Skeletal muscle cell (primary cell): ENCODE measurements at places on chromosomes 1 and 21.

DNA sequence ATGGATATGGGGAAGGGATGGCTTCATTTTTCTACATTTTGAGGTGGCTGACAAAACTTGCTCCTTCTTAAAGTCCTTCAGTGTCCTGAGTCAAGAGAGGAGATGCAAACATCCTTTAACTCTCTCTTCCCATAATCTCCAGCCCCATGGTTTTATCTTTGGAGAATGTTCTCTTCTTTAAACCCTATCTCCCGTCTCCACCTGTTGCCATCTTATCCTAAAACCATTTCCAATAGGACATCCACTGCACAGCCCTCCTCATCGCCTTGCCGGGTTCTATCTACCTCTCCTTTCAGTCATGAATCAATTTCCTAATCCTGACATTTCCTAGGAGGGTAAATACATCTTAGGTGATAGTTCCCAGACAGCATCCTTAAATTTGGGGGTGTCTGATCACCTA lies 44.2 kb upstream of the KCNE2 start:
- DNase-seq: no peak

GRCh38 chr1:14495996-14496395 lies 102.5 kb upstream of the KAZN start:
- no peak for DNase-seq

DNA sequence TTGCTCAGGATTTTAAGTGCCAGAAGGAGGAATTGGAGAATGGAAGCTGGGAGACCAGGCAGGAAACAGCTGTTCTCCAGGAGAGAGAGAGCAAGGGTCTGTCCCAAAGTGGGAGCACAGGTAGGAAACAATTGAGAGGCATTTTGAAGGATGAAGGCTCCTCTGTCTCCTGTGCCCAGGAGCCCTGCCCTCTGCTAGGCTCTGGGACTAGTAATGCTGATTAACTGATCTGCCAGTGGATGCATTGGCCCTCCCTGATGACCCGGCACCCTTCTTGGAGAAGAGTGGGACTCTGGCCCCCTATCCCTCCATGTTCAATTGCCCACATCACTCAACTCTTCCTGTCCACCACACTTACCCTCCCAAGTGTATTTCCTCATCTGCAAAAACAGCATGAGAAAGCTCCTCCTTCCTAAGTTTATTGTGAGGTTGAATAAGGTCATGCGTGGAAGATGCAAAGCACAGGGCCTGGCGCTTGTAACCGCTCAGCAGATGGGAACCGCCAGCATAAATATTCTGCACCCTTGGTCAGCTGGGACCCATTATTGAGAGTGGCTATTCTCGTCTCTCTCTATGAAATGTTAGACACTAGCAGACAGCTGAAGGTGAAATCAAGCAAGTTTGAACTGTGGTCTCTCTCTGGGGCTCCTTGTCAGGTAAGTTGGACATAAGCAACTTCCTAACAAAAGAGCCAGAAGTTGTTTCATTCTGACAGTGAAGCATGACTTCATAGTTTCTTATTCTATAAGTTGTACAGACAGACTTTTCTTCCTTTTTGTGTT lies 63.0 kb upstream of the ANGPTL1 start:
- DNase-seq: peak; percentile 28

- DNase-seq: no peak
Observed at GRCh38 chr1:33517596-33518250, 45.3 kb downstream of the ZSCAN20 start.

GRCh38 chr1:37477198-37477931 lies 3.0 kb downstream of the ZC3H12A start:
- DNase-seq: no peak

DNA sequence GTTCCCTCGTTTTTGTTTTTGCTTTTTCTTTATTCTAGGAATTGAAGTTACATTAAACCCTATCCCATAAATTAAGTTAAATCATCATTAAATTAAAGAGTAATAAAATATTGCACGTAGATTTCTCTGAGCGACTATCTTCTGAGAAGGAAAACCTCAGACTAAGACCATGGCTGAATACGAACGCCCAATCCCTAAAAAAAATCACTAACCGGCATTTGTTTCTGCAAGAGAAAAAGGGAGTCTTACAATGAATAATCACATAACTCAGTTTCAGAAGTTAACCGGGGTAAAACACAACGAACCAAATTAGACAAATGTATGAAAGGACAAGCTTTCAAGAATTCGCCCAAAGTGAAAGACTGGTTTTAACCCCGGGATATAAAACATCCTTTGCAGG lies 1.3 kb downstream of the PIK3R3 start:
- DNase-seq: no peak

GRCh38 chr1:95889400-95889799 lies 655.4 kb downstream of the RWDD3 start:
- DNase-seq: no peak

DNA sequence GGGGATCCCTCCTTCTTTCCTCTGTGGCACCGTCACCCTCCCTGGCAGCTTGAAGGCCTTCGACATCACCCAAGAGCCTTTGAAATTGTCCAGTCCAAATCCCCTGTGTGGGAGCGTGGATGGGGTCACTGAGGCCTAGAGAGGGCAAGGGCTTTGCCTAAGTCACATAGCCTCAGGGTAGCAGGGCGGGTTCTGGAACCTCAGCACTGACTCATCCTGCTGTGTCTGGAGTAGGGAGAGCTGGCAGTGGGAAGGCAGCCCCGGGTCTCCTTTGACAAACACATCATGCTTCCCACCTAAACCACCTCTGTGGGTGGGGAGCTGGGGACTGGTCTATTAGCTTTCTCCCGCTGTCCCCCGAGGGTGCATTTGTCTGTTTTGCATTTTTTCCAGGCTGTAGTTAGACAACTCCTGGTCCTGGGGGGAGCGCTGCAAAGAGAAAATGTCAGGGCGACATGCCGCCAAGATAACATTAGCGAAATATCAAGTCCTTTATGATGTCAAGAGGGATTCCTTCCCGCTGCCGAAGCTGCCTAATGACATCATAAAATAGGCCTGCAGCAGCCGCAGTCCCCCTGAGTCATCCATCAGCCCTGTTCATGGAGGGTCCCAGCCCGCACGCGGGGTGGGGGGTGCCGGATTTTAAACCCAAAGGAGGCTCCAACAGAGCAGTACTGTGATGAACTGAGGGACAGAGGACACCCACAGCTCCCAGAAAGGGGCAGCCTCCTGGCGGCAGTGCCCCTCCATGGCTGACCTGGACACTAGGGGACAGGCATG lies 77.0 kb upstream of the POU3F1 start:
- DNase-seq: no peak

GRCh38 chr1:31326461-31326860 lies 29.6 kb downstream of the ZCCHC17 start:
- DNase-seq: no peak

DNA sequence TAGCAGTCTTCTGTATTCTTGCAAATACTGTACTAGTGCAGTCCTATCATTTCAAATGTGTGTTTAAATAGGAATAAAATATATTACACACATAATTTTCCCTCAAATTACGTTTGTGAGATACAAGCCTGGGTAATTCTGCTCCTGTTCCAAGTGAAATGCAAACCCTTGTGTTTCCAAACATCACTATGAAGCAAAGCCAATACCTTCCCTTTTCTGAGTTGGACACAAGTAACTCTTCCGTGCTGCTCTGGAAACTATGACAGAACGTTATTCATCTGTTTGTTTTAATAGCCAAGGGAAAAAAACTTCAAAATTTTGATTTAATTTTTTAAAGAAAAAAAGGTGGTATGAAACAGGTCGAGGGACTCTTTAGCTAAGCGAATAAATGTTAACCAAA lies 73.7 kb upstream of the UBE2U start:
- DNase-seq: no peak

DNA sequence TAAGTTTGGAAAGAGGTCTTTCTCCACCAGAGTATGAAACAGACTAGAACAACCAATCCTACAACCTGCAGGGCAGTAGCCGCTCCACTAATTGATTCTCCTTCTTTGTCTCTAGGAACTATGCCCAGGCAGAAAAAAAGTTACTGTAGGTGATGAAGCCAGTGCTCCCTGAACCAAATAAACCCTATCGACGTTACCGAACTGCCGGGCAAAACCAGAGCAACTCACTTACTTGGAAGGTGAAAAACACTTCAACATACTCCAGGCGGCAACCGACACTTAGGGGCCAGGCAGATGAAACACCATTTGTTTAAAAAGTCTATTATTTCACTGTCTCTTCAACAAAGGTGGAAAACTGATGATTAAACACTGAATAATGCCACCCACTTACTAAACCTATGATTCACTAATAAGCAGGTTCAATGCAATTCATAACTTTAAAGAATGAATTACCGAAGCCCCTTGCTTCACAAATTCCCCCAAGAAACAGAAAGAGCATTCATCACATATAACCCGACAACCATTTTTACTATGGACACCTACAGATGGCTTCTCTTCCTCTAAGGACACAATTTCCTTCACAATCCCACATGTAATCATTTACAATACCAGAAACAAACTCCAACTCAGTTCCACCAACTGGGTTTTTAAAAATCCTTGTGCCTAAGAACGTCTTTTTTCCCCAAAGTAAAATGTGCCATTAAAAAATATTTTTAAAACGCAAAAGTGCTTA lies 1.6 kb downstream of the NRIP1 start:
- DNase-seq: no peak

- DNase-seq: peak; percentile 23
Observed at GRCh38 chr1:217106231-217106901, 383.1 kb upstream of the ESRRG start.

DNA sequence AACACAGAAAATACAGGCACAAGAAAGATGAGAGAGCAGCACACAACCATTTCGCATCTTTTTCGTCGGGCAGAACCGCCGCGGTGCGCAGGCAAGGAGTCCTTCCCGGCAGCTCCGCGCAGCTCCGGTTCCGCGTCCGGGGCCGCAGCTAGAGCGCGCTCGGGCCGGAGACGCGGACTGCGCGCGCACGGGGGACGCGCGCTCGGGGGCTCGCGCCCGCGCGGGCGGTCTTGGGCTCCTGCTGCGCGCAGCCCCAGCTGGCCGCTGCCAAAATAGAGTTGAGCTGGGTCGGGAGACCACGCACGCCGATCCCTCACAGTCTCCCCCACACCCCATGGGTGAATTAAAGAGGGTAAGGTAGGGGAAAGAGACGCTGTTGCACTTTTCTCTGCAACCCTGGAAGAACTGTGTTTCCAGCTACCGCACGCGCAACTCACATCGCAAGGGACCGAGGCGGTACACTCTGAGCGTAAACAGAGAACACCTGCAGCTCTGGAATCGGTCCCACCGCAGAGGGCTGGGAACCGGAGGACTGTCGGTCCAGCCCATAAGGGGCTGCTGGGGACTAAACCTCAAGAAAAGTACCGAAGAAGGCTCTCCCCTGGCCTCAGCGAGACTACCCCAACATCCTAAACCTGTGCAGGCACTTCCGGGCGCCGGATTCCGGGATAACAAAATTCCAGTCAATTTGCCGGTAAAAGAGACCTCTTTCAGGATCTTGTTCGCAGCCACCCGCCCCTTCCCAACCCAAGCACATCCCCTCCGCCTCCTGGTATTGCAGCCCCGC lies 1.7 kb downstream of the NR5A2 start:
- no peak for DNase-seq

- no peak for DNase-seq
Observed at GRCh38 chr1:65866439-65866838, 73.7 kb downstream of the PDE4B start.

DNA sequence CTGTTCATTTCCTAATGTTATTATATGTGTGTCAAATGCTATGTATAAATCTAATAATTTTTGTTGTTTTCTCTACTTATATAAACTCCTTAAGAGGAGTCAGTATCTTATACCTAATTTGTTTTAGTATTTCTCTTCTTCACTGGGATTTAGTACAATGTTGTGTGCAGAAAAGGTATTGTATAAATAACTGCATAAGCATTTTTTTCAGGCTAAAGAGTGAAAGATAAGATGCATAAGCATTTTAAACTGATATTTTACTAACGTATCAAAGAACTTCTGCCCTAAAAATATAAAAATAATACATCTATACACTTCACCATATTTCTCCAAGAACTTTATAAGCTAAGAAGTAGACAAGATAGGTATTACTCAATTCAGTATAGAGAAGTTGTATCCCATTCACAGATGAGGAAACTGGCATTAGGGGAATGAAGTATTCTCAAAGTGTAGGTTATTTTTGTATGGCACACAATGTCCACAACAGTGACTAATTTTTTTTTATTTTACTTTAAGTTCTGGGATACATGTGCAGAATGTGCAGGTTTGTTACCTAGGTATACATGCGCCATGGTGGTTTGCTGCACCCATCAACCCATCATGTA lies 59.3 kb downstream of the NUP210L start:
- no peak for DNase-seq

GRCh38 chr21:19712441-19712840 lies 1285.8 kb upstream of the NCAM2 start:
- no peak for DNase-seq
